Ascending aorta (tissue), 2 donors: ENCODE measurements at places on chromosomes 1 and 21.
A peak's percentile ranks its signal among the peaks of the same experiment; 100 is the strongest.

DNA sequence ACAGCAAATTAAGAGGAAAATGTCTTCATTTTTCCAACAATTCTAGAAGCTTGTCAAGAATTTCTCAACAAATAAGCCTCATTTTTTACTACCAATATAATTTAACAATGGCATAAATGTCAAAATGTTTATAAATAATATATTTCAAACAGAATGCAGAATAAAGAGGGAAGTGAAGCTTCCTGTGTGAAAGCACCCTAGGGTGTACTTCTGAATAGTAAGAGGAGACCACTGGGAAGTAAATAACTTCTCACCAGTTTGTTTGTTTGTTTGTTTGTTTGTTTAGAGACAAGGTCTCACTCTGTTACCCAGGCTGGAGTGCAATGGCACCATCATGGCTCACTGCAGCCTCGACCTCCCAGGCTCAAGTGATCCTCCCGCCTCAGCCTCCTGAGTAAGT, 244.3 kb downstream of the SLC45A1 start:
- H3K4me3 ChIP-seq = no peak overlapping the region
- no peak overlapping the region for H3K27ac ChIP-seq
- no peaks in the 10 kb centered on the region for H3K36me3 ChIP-seq

- H3K4me1 ChIP-seq = peaks cover 11% of the 10 kb centered on the region
- H3K27ac ChIP-seq = no peak overlapping the region
- H3K36me3 ChIP-seq = no peaks in the 10 kb centered on the region
Observed at GRCh38 chr1:25662061-25662460, 45.5 kb downstream of the MAN1C1 start.

GRCh38 chr21:42745511-42746239, 92.3 kb downstream of the PDE9A start:
- H3K4me1 ChIP-seq = no peaks in the 10 kb centered on the region
- DNase-seq = no peak
- no peak overlapping the region for H3K27ac ChIP-seq

GRCh38 chr1:5579966-5580365, 412.3 kb downstream of the NPHP4 start:
- no peaks in the 10 kb centered on the region for H3K36me3 ChIP-seq
- no peak overlapping the region for H3K4me3 ChIP-seq
- no peak for DNase-seq
- no peaks in the 10 kb centered on the region for H3K4me1 ChIP-seq
- no peaks in the 10 kb centered on the region for H3K27me3 ChIP-seq
- H3K27ac ChIP-seq = no peak overlapping the region

DNA sequence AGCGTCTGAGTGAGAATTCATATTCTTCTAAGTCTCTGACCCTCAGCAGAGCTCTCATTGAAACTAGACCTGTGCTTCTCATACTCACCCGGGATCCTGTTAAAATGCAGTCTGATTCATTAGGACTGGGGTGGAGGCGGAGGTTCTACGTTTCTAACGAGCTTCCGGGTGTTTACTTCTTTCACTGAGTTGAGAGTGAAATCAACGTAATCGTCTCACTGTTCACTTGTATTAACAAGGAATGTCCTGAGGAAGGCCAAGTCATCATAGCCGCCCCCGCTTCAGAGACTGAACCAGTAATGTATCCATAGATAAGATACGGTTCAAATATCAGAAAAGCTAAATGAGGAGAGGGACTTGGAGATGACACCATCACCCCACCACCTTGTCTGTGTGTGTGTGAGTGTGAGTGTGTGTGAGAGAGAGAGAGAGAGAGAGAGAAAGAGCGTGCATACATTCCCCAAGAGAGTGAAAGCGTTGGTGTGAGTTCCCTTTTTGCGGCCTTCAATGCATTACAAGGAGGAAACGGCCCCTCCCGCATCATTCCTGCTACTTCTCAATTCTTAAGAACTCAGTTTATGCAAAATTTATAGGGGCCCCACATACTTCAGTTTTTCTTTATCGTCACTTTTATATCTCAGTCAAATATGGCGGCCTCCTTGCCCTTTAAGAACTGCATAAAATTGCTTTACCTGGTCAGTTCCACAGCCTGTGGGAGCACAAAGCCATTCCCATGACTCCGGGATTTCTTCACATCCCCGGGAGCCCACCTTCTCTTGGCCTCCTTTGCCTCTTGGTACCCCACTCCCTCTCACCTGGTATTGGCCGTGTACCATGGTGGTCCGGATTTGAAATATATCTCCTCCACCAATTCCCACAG, 19.8 kb downstream of the KMO start:
- H3K27me3 ChIP-seq = no peaks in the 10 kb centered on the region
- H3K4me1 ChIP-seq = no peaks in the 10 kb centered on the region
- no peak overlapping the region for H3K27ac ChIP-seq
- DNase-seq = no peak

GRCh38 chr1:55632058-55632457, 416.9 kb upstream of the USP24 start:
- H3K27ac ChIP-seq = peak overlapping the region; percentile 63
- no peak overlapping the region for H3K4me3 ChIP-seq
- H3K4me1 ChIP-seq = peaks cover 42% of the 10 kb centered on the region
- H3K27me3 ChIP-seq = no peaks in the 10 kb centered on the region

- H3K4me1 ChIP-seq = peaks cover 19% of the 10 kb centered on the region
- no peak for DNase-seq
- H3K36me3 ChIP-seq = no peaks in the 10 kb centered on the region
- H3K27ac ChIP-seq = peak overlapping the region; percentile 96
Observed at GRCh38 chr1:246932366-246932700, 585 bp upstream of the AHCTF1 start.

DNA sequence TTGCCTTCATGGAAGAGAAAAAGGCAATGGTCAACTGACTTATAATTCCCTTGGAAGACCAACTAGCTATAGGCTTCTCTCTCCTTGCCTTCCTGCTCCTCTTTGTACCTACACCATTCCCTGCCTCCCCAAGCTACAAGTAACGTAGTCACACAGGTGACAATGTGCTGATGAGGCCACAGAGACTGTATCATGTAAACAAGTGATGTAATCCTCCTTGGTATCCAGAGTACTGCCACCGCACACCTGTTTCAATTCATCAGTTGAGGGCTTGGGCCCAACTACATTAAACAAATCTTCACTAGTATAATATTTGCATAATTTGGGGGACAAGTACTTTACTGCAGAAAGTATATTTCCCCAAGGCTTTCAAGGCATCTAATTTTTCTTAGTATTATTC, 76.4 kb upstream of the SCYL3 start:
- no peak overlapping the region for H3K27ac ChIP-seq
- peaks cover 5% of the 10 kb centered on the region for H3K36me3 ChIP-seq
- no peaks in the 10 kb centered on the region for H3K4me1 ChIP-seq
- no peak overlapping the region for H3K4me3 ChIP-seq

- no peak overlapping the region for H3K27ac ChIP-seq
- H3K4me1 ChIP-seq = no peaks in the 10 kb centered on the region
- no peaks in the 10 kb centered on the region for H3K27me3 ChIP-seq
- H3K36me3 ChIP-seq = no peaks in the 10 kb centered on the region
Observed at GRCh38 chr1:246428542-246429308, 78.4 kb downstream of the SMYD3 start.

GRCh38 chr1:241443561-241443960, 76.0 kb downstream of the FH start:
- H3K4me3 ChIP-seq = no peak overlapping the region
- H3K36me3 ChIP-seq = no peaks in the 10 kb centered on the region
- H3K27me3 ChIP-seq = no peaks in the 10 kb centered on the region
- H3K27ac ChIP-seq = no peak overlapping the region
- H3K4me1 ChIP-seq = no peaks in the 10 kb centered on the region

GRCh38 chr1:45206808-45207623, 611 bp upstream of the ZSWIM5 start:
- H3K4me3 ChIP-seq = peak overlapping the region; percentile 71
- H3K27ac ChIP-seq = peak overlapping the region; percentile 78
- no peaks in the 10 kb centered on the region for H3K27me3 ChIP-seq

GRCh38 chr1:151290709-151291303, 8.7 kb downstream of the ZNF687 start:
- H3K27me3 ChIP-seq = no peaks in the 10 kb centered on the region
- H3K27ac ChIP-seq = no peak overlapping the region

DNA sequence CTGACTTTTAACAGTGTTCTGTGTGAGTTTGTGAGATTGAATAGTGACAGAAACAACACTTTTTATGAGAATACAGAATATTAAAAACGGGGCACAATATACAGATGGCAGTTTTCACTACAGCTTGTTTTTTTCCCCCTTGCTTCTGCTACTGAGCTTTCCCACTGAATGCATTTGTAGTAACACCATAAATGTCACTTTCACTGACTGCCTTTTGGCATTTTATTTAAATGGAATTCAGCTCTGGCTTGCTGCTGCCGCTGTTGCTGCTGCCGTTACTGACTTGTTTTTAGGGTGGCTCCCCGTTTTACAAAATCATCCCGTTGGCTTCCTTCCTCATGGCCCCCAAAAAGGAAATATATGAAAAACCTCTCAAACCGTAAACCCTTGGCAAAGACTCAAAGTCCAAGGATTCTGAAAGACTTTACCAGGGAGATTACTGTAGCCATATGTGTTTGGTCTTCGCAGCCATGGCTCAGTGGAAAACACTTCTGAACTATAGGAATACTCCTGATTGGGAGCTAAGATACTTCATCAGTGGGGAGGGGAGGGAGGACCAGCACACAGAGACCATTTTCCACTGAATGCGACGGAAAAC, 151.0 kb downstream of the NUF2 start:
- H3K27ac ChIP-seq = no peak overlapping the region
- H3K4me1 ChIP-seq = no peaks in the 10 kb centered on the region
- H3K36me3 ChIP-seq = no peaks in the 10 kb centered on the region
- no peak for DNase-seq
- no peaks in the 10 kb centered on the region for H3K27me3 ChIP-seq

- no peaks in the 10 kb centered on the region for H3K27me3 ChIP-seq
- DNase-seq = no peak
- no peak overlapping the region for H3K4me3 ChIP-seq
Observed at GRCh38 chr1:91455896-91456295, 44.8 kb upstream of the CDC7 start.

DNA sequence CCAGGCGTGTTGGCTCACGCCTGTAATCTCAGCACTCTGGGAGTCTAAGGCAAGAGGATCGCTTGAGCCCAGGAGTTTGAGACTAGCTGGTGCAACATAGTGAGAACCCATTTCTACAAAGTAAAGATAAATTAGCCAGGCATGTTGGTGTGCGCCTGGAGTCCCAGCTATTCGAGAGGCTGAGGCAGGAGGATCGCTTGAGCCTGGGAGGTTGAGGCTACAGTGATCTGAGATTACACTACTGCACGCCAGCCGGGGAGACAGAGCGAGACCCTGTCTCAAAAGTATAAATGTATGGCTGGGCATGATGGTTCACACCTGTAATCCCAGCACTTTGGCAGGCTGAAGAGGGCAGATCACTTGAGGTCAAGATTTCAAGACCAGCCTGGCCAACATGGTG, 51.5 kb upstream of the LBR start:
- H3K27me3 ChIP-seq = no peaks in the 10 kb centered on the region
- no peak overlapping the region for H3K4me3 ChIP-seq
- H3K36me3 ChIP-seq = no peaks in the 10 kb centered on the region

DNA sequence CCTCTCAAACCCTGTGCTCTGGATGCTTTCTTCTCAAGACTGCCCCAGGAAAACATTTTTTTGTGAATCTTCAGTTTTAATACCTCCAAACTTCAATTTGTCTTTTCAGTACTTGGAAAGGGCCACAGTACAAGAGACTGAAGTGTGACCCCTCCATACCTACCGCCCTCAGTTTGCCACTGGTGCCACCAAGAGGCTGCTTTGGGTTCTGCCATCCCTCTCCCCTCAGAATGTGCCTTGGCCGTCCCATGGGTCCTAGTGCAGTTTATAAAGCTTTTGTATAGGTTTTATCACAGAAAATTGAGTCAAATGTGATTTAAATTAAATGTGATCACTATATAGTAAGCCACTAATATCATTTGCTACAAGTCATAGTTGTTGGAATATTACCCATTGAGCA, 60.8 kb upstream of the PGD start:
- H3K27me3 ChIP-seq = no peaks in the 10 kb centered on the region
- no peak overlapping the region for H3K4me3 ChIP-seq
- DNase-seq = no peak
- no peaks in the 10 kb centered on the region for H3K4me1 ChIP-seq

DNA sequence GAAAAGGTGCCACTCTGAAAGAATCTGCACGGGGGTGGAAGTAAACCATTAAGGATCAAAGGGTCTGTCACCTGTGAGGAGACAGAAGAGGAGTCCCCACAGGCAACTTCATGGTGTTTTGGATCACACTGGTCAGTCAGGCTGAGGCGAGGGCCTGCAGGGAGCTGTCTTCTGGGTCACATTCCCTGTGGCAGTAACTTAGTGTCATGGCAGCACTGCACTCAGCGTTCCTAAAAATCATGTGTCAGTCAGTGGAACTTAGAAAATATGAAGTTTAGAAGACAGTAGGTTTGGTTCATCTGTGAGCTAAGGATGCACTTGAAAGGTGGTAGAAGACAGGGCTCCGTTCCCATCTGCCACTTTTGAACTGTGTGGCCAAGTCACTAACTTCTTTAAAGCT, 43.5 kb upstream of the CD101 start:
- H3K27me3 ChIP-seq = no peaks in the 10 kb centered on the region
- no peaks in the 10 kb centered on the region for H3K4me1 ChIP-seq
- H3K27ac ChIP-seq = no peak overlapping the region
- H3K36me3 ChIP-seq = peaks cover 9% of the 10 kb centered on the region
- no peak overlapping the region for H3K4me3 ChIP-seq

- no peak overlapping the region for H3K4me3 ChIP-seq
- H3K4me1 ChIP-seq = no peaks in the 10 kb centered on the region
- no peaks in the 10 kb centered on the region for H3K27me3 ChIP-seq
- no peak for DNase-seq
Observed at GRCh38 chr1:32828341-32828740, 10.9 kb downstream of the S100PBP start.

GRCh38 chr21:42474043-42474831, 21.8 kb downstream of the RSPH1 start:
- no peak overlapping the region for H3K4me3 ChIP-seq
- H3K36me3 ChIP-seq = no peaks in the 10 kb centered on the region
- H3K27me3 ChIP-seq = no peaks in the 10 kb centered on the region
- peak; percentile 55 for DNase-seq
- H3K4me1 ChIP-seq = no peaks in the 10 kb centered on the region
- no peak overlapping the region for H3K27ac ChIP-seq

DNA sequence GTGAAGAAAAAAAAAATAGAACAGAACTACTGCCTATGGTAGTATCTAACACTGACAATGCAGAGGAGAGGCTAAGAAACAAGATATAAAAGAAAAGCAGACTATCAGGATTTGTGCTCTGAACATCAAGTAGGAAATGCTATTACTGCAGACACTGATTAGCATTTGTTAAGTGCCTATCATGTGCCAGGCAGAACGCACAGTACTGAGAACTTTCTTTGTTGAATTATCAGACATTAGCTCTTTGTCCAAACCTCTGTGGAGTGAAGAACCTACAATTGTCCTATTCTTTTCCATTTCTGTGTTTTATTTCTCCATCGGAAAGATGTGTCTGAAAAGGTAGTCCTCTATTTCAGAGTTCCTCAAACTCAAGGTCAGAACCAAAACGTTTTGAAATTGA, 30.5 kb upstream of the DISP1 start:
- H3K4me3 ChIP-seq = no peak overlapping the region
- H3K36me3 ChIP-seq = no peaks in the 10 kb centered on the region
- H3K27ac ChIP-seq = no peak overlapping the region
- H3K4me1 ChIP-seq = no peaks in the 10 kb centered on the region
- H3K27me3 ChIP-seq = no peaks in the 10 kb centered on the region

- H3K27me3 ChIP-seq = no peaks in the 10 kb centered on the region
- no peak overlapping the region for H3K4me3 ChIP-seq
Observed at GRCh38 chr21:35190201-35190701, 141.1 kb upstream of the RUNX1 start.
